ENCODE measurements at places on chromosomes 12 and 14.

DNA sequence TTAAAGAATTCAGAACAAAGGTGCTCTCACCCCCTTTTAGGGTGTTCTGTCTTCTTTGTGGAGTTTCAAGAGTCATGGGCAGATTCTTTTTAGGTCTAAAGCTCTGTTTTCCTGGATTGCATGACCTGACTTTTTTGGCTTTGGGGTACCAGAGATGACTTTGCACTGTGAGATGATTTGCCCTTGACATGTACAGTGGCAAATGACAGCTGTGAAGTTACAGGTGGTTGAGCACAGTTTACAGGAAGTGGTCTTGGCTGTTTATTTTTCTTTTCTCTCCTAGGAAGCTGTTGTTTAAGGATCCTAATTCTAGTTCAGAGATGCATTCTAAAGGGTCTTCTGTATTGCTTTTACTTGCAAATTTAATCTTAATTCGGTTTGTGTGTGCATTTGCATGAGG, 83.8 kb upstream of the METAP2 start:
- DNase-seq = no peak

GRCh38 chr14:63928744-63929174, 76.0 kb downstream of the SYNE2 start:
- peak; percentile 20 for DNase-seq

DNA sequence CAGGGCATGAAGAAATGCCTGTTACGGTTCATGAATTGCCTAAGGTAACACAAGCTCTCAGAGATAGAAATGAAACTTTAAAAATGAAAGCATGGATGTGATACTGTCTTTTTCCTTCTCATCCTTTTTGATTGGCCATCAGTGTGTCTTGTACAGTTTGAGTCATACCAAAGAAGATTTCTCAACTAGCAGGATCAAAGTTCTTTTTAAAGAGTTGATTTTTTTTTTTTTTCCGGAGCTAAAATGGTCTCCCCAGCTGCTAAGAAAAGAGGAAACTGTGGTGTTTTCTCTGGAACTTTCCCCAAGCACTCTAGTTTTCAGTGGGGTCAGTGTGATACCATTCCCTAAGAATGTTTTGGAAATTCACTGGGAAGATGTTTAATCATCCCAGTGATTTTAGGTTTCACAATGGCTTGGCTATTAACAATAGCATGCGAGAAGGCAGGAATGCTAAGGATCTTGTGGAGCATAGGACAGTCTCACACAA, 105.0 kb downstream of the ETNK1 start:
- DNase-seq = peak; percentile 83

- no peak for DNase-seq
These were observed 1.2 kb upstream of the PA2G4 start for GRCh38 chr12:56103066-56103711.

DNA sequence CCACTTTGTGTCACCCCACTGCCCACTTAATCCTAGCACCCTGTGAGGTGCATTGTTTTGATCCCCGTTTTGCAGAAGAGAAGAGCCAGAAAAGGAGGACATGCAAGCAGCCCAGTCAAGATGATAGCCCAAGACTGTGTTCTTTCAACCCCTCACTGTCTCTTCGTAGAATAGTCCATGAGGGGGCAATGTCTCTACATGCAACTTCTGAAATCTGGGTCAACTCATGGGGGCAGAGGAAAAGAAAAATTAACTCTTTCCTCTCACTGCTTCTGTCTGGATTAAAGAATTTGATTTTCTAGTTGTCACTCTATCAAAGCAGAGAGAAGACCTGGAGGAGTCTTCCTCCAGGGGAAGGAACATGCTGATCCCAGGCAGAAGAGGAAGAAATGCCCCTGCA, 229.6 kb upstream of the NOS1 start:
- no peak for DNase-seq

GRCh38 chr12:57893431-57894353, 47.2 kb upstream of the CTDSP2 start:
- peak; percentile 94 for DNase-seq

DNA sequence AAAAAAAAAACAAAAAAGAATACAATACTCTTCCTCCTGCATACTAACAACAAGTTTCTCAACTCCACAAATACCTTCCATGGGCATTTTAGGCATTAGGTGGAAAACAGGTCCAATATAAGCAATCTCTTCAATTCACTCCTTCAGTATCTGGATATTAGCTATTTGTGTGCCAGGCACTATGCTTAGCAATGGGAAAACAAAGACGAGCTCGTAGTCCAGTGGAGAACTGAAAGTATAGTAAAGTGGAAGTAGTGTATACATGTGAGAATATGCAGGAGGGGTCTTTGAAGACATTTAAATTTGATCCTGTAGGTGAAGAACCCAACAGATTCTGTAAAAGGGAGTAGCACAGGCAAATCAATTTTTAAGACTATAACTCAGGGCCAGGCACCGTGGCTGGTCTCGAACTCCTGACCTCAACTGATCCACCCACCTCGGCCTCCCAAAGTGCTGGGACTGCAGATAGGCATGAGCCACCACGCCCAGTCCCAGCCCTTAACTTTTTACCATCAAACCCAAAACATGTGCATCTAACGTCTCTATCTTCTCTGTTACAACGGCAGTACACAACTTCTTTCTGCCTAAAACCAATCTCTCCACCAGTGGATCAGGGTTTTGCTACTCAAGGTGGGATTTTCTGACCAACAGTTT, 10.6 kb downstream of the HECTD1 start:
- DNase-seq = no peak

- no peak for DNase-seq
These were observed 89.3 kb upstream of the RFX4 start for GRCh38 chr12:106493531-106493930.

GRCh38 chr14:81766321-81766915, 232.8 kb upstream of the SEL1L start:
- DNase-seq = no peak

- DNase-seq = peak; percentile 9
These were observed 99.1 kb upstream of the NRXN3 start for GRCh38 chr14:78071016-78071549.

- no peak for DNase-seq
These were observed 435.9 kb downstream of the TMTC2 start for GRCh38 chr12:83122623-83122934.

- DNase-seq = no peak
These were observed 74.9 kb downstream of the PAWR start for GRCh38 chr12:79615596-79616560.

DNA sequence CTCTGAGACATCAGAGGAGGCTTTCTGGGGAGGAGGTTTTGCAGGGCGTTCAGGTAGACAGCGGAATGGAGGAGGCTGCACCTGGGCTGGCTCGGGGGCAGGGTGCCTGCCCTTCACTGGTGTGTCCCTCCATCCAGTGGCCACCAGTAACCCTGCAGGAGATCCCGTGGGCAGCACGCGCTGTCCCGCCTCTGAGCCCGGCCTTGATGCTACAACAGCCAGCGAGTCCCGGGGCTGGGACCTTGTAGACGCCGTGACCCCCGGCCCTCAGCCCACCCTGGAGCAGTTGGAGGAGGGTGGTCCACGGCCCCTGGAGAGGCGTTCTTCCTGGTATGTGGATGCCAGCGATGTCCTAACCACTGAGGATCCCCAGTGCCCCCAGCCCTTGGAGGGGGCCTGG, 10.0 kb upstream of the ADSS1 start:
- no peak for DNase-seq

DNA sequence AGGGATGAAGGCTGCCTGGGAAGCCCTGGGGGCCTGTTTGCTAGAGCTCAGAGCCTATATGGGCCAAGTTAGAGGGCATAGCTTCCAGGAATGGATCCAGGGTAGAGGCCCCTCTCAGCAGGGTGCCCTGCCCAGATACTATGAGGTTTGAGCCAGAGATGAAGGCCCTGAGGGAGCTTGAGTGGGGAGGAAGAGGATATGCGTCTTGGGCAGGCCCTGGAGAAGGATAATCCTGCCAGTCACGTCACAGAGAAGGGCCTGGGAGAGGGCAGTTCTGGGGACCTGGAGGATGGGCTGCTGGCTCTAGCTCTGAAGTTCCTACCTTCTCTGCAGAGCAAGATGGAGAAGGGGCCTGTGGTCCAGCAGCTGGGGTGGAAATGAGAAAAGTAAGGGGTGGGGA, 5.9 kb upstream of the CACNB3 start:
- DNase-seq = no peak

- DNase-seq = no peak
These were observed 146.7 kb downstream of the TSPAN9 start for GRCh38 chr12:3223601-3224529.

DNA sequence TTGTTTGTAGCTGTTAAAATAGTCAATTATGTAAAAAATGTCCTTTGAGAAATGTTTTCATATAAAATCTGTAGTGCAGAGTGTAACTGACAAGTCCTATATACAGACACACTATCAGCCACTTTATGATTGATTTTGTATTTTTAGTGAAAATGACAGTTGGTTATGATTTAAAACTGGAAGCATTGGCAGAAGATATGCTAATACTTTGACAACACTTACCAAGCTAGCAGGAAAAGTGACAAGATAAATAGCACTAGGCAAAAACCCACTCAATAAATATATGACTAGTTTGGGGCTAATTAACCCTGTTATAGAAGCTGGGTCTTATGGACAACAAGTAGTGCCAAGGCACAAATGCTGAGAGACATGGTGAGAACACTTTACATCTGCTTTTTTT, 772.9 kb upstream of the NOVA1 start:
- no peak for DNase-seq

DNA sequence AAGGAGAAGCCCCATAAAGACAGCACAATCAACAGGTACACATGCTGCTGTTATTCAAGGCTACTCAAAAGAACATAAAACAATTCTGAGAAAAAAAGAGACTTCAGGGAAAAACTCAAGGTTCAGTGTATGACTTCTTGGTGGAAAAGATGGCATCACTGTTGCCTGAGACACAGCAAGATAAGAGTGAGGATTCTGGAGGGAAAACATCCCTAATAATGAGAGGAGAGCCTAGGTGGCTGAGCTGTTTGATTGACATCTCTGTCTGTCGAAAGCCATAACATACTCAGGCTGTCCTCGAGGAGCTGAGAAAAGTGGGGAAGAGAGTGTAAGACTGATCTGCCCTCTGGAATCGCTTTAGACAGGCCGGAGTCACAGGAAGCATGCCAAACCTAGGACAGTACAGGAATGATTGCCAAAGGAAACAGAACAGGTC, 193.4 kb upstream of the AMIGO2 start:
- DNase-seq = no peak

DNA sequence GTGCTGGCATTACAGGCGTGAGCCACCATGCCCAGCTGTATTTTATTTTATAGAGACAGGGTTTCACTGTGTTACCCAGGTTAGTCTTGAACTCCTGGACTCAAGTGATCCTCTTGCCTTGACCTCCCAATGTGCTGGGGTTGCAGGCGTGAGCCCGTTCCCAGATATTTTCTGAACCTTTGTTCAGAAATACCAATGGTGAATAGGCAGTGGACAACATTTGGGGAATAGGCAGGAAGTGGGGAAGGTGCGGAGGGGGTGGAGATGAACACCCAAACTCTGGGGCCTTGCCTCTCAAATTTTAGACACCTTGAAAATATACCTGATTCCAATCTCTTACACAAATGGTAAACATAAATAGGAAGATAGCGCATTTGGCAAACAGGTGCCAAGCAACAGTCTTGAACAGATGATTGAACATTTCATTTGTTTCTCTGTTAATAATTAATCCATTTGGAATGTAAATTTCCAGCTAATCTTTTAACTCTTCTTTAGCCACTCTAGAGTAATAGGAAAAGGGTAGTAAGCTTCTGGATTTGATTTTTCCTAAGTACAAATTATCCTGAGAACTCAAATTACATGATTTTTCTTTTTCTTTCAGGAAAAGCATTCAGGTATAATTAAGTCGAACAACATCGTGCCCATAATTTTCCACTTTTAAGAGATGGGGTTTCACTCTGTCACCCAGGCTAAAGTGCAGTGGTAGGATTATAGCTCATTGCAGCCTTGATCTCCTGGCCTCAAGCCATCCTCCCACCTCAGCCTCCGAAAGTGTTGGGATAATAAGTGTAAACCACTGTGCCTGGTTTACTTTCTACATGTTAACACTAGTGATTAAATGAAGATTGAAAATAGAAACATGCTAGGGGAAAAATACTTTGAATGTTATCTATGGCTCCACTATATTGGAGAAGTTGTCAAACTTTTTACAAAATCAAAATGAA, 22.9 kb upstream of the RNF34 start:
- no peak for DNase-seq

DNA sequence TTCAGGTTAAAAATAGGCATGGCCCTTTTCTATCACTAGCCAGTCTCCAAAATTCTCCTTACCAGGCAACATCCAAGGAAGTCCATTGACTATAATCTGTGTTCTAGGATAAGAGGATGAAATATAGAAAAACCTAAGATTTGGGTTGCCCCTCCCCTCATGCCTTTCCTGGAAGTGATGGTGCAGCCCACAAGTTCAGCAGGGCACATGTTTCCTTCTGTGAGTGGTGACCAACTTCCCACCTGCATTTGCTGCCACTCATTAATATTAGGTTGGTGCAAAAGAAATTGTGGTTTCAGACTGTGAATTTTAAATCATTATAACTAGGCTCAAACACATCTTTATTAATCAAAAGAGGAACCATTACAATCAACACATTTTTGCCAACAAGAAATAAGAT, 250.5 kb upstream of the FKBP4 start:
- no peak for DNase-seq

DNA sequence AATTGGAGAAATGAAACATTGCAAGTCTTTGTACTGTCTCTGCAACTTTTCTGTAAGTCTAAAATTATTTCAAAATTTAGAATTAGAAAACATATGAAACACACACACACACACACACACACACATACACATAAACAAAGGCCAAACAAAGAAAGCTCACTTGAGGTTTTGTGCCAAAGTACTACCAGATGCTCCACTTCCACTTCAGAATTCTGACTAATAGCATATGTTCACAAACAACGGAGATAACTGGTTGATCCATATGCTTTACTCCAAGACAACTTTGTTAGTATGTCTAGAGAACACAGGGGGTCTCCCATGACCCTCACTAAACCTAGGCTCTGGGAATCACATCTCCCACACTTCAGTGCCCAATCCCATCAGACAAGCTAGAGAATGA, 133.8 kb upstream of the CLEC14A start:
- DNase-seq = no peak

GRCh38 chr12:52879394-52880351, 25.2 kb downstream of the KRT8 start:
- peak; percentile 91 for DNase-seq

DNA sequence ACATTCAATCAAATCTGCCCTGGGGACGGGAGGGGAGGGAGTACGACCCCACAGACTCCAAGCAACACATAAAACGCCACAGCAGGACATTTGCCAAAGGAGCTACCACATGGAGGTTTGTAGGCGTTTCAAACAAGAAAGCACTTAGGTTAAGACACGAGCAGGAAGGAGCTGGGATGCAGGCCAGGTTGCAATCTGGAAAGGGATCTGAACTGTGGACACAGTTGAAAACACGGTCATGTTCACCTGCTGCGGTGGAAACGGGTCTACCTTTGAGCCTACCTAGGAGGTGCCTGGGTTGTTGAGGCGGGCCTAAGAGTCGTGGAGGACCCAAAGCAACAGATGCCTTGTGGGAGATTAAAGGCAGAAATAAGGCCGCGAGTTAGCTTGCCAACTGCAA, 18.4 kb downstream of the PRKAB1 start:
- DNase-seq = no peak
